ENCODE measurements at places on chromosomes 1 and 21.

GRCh38 chr1:31575369-31576140, 760 bp upstream of the TINAGL1 start:
- DNase-seq, result no peak

GRCh38 chr21:35113064-35113463, 64.0 kb upstream of the RUNX1 start:
- no peak for DNase-seq

DNA sequence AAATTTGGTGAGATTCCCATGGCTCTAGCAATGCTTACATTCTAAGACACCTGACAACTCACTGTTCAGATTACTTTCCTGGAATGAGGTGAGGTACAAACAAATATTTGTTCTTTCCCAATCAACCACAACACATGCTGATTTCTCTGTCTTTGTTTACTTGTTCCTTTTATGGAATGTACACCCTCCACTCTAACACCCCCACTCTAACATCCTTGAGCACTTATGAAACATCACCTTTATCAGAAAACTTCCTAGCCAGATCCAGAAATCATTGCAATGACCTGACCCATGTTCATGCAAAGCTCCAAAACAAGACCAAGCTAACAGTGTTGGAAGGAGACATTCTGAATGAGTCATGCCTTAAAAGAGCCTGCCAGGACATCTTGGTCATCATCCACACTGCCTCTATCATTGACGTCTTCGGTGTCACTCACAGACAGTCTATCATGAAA, 35.5 kb downstream of the HSD3B1 start:
- DNase-seq, result no peak

GRCh38 chr1:247373721-247374141, 42.1 kb upstream of the ZNF496 start:
- DNase-seq, result peak; percentile 61

DNA sequence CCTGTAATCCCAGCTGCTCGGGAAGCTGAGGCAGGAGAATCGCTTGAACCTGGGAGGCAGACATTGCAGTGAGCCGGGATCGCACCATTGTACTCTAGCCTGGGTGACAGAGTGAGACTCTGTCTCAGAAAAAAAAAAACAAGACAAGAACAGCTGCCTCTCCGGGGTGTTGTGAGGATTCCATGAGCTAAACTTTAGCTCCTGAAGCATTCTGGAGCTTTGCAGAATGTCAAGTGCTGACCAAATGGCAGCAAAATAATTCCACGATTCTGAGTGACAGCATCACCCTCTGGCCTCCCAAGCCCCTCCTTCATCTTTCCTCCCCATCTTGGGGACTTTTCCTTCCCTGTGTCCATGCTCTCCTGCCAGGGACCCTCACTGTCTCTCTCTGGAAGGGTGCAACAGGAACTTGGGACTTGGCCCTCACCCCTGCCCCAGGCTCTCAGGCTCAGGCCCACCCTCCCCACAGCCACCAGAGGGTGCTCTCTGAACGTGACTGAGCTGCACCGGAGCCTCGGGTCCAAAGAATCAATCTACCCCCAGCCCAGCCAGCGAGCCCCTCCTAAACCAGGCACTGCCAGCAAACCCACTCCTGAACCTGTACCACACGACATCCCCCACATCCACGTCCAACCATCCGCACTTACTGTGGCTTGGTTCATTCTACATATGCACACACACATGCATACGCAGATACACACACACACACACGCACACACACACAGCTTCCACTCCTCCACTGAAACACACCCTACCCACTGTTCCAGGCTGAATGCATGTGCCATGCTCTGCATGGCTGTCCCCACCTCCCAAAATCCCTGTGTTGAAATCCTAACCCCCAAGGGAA, 45.7 kb downstream of the ACOT7 start:
- peak; percentile 25 for DNase-seq

- no peak for DNase-seq
Measured at GRCh38 chr1:58923090-58923470, 139.2 kb upstream of the JUN start.

DNA sequence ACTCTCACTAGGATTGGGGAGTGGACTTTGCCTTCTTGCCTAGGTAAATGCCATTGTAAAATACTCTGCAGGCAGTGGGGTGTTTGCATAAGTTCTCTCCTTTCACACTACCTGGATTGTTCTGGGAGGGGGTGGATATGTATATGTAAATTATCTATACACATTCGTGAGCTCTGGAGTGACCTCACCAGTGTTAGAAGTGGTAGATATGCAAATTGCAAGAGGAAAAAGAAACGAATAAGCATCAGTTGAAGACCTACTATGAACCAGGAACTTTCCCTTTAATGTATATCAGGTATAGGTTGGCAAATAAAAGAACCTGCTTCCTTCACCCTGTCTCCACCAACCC, 1.5 kb upstream of the ARHGEF11 start:
- DNase-seq, result no peak

GRCh38 chr1:154346276-154346917, 21.1 kb downstream of the ATP8B2 start:
- no peak for DNase-seq

- no peak for DNase-seq
Measured at GRCh38 chr1:87805666-87806378, 477.1 kb downstream of the LMO4 start.

GRCh38 chr21:8989261-8989711, 1532.1 kb upstream of the TPTE start:
- peak; percentile 71 for DNase-seq

DNA sequence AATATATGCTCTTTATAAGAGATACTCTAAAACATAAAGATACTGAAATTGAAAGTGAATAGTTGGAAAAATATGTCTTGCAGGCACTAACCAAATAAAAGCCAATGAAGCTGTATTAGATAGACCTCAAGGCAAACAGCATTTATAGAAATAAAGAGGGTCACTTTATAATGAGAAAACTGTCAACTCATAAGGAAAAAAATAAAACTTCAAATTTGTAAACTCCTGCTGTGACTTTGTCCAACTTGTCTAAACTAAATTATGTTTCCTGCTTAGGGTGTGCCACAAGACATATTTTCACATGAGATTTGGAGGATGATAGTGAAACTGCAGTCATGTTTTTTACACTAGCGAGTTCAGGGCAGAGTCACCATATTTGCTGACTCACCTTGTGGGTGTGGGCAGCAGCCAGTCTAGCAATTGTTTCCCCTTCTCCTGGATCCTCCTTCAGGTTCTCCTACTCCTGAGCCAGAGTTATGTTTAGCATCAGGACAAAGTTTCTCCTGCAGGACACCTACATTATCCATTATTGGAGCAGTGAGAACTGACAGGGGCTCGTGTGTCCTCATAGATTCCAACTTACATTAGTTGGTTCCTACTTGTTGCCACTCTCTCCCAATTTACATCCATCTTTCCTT, 43.8 kb downstream of the CD53 start:
- DNase-seq, result peak; percentile 58

DNA sequence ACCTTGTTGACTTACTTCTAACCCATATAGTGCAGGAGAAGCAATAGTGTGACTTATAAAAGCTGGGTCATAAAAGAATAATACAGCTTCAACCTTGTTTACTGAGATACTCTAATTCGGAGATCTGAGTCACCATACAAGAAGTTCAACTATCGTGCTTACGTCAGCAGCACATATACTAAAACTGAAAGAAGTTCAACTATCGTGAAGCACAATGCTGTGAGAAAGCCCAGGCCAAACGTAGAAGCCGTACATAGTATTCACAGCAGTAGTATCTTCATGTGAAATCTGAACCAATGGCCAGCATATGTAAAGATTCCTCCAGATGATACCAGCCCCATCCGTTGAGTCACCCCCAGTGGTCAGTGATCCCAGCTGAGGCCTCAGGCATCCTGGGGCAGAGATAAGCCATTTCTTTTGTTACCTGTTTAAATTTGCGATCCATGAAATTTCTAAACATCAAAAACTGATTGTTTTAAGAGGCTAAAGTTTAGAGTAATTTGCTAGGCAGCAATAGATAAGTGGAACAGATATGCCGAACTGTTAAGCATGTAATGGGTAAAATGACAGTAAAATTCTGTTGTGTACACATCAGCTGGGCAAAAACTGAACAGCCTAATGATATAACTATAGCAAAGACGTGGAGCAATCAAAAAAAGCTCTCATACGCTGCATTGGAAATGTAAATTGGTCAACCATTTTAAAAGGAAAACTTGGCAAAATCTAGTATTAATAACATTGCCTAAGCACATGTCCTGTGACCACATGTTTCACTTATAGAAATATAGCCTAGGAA, 53.9 kb upstream of the SAMD13 start:
- peak; percentile 98 for DNase-seq

- no peak for DNase-seq
Measured at GRCh38 chr1:115051850-115052249, 22.2 kb downstream of the TSHB start.

DNA sequence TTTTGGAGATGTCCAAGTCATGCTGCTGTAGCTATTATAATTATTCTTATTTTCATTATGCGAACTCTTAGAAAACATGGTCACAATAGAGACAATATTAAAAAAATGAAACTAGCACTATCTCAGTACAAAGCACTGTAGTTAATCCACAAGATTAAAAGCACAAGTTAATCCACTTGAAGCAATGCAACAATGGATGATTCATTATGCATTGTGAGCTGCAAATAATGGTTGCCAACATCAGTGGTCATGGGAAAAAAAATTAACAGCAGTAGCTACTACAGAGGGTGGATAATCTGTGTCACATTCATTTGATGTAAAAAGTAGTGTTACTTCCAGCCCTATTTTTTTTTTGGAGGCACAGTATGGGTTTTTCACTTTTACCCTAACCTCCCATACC, 56.7 kb downstream of the DPT start:
- no peak for DNase-seq

GRCh38 chr1:158035976-158036583, 42.6 kb downstream of the KIRREL1 start:
- peak; percentile 60 for DNase-seq

GRCh38 chr1:61496501-61496900, 228.4 kb downstream of the TM2D1 start:
- DNase-seq, result no peak

GRCh38 chr1:36285443-36286101, 20.6 kb upstream of the SH3D21 start:
- DNase-seq, result peak; percentile 72

DNA sequence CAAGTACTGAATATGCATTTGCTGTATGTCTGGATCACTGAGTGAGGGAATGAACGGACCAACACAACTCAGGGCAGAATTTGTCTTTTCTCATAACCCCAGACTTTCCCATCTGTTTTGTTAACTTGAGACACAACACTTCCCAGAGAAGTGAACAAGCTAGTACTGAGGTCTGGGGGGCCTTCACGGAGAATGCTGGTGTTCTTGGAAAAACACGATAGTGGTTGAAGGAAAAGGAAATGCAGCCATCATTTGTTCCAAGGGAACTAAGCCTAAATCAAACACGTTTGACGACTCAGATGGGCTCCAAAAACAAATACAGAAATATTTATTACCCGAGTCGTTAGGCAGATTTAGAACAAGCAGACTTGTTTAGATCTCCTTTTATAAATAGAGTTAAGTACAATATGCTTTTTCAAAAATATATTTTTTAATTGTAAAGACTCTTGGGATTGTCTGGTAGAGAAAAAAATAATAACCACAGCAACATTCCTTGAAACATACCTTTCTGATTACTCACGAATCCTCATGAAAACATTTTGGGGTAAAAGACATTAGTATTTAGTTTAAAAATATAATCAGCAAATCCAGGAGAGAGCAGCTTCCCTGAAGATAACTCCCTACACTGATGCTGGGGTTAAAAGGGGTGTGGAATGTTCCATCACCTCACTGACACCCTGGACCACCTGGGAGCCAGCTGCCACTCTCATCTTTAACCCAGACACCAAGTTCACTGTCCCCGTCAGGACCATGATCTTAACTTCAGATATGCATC, 427.7 kb upstream of the RUNX1 start:
- no peak for DNase-seq

DNA sequence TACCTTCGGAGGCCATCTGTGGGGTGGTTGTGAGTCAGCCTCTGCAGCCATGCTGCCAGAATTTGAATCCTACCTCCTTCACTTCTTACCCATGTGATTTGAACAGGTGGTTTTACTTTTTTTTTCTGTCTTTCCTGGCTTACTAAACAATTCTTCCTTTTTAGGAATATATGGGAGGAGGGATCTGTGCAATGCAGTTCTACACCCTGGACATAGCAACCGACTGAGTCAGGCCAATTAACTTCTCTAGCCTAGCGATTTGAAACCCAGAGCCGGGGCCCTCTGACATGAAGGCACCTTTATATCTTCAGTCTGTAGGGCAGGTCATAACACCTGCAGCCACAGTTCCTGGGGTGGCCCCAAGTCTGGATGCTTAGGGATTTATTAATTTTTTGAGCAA, 83.6 kb downstream of the ST6GALNAC3 start:
- no peak for DNase-seq

- no peak for DNase-seq
Measured at GRCh38 chr1:74775735-74776134, 42.8 kb downstream of the TYW3 start.

GRCh38 chr1:15618077-15618654, 908 bp downstream of the DDI2 start:
- no peak for DNase-seq

DNA sequence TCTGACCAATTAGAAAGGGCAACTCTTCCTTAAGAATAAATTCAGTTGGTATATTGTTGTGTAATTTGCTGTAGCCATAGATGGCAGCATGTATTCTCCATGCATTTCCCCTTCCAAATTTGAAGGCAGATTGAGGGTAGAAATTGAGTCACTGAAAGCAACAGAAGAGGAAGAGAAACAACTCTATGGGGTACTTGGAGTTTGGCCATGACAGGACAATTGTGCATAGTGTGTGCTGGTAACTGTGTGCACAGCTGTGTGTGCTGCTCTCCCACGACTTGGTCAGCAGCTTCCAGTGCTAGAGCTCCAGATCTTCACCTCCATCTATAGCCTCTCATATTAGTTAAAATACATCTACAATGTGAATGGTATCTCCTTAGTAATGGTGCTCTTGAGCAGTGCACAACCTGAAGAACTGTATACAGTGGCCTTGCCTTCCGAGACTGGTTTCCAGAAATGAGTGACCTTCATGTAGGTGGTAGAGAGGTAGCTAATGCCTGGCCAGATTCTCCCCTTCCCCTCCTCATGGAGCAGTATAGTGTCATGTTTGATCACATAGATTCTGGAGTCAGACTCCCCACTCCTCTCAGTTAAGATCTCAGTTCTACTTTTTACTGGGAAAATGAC, 882 bp upstream of the FCAMR start:
- no peak for DNase-seq

DNA sequence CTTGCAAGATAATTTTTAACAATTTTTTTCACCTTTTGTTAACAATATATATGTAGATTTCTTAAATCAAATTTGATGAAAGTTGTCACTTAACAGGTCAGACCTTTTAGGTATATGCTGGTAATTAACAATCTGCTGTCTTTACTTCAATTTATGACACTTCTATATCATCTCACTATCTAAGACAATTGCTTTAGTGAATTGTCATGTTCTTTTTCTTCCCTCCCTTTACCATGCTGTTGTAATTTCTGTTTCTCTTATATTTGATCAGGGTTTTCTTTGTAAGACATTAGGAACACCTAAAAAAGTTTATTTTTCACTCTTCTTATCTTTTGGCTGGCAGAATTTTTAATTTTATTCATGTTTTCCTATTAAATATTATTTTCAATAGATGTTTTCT, 2.0 kb downstream of the IFI16 start:
- no peak for DNase-seq

- DNase-seq, result no peak
Measured at GRCh38 chr1:192633533-192634253, 2.3 kb upstream of the RGS13 start.

Data from NCI-H460 (cell line).